ENCODE measurements at places on chromosomes 7 and 10.
A peak's percentile ranks its signal among the peaks of the same experiment; 100 is the strongest.

DNA sequence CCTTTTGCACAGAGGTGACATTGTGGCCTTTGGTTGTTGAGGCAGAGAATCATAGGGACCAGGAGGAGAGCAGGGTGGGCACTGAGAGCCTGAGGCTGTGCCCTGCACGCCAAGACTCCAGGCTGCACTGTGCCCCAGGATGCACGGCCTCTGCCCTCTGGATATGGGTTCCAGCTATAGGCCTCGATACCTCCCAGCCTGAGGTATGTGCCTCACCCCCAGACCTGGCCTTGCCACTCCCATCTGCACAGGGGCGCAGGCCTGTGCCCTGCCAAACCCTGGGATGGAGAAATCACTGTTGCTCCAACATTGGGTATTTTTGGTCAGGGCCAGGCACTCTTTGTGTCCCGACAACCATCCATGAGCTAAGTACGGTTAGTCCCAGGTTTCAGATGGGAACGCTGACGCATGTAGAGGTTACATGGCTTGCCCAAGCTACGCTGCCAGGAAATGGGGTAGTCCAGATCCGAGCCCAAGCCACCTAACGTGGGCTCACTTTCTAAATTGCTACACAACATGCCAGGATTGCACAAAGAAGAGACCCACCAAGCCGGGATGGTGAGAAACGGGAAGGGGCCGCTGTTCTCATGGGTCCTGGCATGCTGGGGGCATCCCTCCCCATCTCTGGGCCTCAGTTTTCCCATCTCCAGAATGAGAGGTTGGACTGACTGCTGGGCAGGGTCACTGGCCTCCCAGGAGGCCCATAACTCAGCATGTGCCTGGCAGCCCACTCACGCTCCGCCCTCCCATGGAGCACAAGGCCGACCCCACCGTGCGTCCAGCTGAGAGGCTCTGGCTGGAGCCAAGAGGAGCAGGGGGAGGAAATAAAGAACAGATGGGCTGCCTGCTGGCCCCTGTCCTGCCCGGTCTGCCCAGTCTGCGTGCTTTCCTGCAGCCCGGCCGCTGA, 44.2 kb downstream of the ZCCHC24 start:
- peak; percentile 94 for DNase-seq

DNA sequence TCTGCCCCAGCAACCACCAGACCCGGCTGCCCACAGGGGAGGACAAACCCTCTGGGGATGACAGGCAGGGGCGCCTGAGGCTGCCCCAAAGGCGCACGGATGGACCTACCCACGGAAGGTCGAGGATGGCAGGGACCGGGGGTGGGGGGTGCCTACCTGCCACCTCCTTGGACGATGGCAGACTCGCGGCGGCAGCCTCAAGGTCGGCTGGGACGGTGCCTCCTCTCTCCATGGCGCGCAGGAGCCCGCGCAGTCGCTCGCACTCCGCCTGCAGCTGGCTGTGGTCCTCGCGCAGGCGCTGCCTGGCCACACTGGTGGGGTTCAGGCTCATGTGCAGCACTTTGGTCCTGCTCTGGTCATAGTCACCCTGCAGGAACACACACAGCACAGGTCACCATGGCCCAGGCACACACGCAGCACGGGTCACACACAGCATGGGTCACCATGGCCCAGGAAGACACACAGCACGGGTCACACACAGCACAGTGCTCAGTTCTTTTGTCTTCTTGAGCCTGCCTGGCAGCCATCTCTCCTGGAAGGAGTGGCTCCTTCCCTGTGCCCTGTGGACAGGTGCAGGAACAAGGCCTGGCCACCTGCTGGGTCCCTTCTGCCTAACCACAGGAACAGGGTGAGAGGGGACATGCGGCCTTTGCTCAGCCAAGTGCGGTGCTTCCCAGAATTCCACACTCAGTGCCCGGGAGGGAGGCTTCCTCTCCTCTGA, 266.6 kb downstream of the ELFN1 start:
- DNase-seq, result no peak

DNA sequence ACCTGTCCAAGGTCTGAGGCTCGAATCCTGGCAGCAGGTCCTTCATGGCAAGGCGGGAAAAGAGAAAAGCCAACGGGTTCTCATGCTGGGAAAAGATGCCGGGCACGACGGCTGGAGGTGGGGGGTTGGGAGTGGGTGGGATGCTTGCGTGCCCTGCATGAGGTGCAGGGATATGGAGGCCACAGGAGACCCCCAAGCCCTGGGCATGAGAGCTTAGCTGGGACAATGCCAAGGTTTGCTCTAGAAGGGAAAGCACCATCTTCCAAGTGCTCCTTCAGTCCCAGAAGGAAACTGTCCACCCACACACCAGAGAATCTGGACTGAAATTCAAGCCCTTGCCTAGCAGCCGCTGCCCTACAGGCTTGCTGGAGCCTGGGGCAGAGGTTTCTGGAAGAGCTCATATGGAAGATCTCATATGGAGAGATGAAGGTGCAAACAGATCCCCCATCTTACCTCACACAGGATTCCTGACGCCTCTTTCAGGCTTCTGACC, 64.3 kb downstream of the ZRANB1 start:
- no peak for DNase-seq

- no peak for DNase-seq
These were observed 70.5 kb downstream of the RAPGEF5 start for GRCh38 chr7:22286436-22286835.

GRCh38 chr10:37703114-37703513, 154.3 kb downstream of the ZNF248 start:
- no peak for DNase-seq

DNA sequence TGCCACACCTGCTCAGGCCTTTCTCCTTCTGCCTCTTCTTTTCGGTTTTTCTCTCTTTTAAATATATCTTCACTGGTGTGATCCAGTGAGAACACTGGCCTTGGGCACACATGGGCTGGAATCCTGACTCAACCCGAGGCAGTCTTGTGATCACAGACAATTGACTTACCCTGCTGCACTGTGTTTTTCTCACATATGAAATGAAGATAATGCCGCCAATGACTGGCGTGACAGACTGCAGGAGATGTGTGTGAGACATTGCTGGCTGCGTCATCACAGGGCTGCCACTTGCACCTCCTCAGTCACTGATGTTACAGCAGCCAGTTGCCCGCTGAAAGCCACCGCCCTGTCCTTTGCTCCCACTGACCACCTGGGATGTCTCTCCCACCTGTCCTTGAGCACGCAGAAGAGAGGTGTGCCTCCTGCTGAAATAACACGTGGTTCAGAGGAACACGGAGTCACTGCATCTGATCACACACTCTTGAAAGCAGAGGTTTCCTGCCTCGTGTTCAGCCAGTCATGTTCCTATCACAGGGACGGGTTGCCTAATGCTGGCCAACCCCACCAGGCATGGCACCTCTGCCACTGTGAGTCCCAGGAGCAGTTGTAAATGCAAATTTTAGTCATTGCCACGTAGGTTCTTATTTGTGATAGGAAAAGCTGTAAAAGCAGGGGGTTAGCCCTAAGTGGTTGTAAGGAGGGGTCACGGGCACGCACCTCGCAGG, 124.6 kb upstream of the LANCL2 start:
- DNase-seq, result no peak

DNA sequence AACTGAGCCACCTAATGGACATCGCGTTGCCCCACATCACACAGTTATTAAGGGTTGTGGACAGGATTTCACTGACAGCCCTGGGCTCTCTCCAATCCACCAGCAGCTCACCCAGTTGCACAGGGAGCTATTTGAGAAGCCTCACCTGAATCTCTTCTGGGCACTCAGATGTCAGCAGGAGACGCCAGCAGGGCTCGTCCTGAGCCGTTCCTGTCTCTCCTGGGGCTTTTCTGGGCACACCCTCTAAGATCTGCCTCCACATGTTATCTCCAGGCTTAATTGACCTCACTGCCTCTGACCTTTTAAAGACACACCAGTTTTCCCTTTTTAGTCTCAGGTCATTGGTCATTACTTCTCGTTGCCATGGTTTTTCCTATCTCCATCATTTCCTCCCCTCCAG, 63.0 kb downstream of the GRID1 start:
- DNase-seq, result no peak

DNA sequence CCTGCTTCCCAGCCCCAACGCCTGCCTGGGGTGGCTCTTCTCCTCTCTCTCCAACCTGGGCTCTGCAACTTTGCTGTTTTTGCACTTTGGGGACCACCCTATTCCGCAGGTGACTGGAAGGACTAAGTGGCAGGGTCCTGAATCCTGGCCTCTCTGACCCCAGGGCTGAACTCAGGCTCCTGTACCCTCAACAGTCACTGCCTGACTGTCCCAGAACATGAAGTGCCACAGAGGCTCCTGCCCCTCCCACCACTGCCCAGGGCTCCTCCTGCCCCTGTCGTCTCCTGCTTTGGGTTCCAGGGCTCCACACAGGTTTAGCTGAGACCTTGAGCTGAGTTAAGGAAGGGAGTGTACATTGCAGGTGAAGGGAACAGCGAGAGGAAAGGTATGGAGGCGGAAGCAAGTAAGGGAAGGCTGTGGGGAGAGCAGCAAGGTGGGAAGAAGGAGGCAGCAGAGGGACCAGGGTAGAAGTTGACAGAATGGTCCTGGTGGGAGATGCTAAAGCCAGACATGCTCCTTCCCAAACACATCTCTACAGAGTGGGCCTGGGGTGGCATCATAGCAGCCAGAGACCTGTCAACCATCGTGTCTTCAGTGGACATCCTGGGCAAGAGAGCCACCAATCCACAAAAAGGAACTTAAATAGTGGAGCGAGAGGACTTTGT, 5.7 kb upstream of the GRID1 start:
- DNase-seq, result no peak

DNA sequence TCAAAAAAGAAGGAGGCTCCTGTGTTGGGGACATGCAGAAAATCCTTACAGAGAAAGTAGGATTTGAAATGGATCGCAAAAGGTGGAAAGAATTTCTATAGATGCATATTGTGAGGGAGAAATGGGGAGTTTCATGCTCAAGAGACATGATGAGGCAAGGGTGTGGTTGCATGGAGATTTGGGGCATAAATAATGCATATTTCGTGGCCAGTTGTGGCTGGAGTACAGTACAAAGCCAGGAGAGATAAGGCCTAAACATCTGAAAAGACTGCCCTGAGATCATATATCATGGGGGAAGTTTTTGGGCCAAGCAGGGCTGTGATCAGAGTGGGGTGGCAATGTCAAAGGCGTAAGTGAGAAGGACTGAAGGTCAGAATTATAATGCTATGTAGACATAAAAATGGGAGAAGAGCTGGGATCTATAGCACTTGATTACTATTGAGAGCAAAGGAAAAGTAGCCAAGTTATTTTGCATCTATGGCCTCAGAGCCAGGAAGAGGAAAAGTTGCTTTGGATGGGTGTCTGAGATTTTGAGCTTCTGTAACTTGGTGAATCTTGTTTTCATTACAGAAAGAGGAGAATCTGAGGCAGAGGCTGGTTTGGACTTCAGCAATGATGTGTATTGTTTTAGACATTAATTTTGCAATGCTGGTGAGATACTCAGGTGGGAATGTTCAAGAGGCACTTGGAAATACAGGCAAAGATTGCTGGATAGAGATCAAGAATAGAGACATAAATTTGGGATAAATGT, 166.6 kb downstream of the INHBA start:
- no peak for DNase-seq

DNA sequence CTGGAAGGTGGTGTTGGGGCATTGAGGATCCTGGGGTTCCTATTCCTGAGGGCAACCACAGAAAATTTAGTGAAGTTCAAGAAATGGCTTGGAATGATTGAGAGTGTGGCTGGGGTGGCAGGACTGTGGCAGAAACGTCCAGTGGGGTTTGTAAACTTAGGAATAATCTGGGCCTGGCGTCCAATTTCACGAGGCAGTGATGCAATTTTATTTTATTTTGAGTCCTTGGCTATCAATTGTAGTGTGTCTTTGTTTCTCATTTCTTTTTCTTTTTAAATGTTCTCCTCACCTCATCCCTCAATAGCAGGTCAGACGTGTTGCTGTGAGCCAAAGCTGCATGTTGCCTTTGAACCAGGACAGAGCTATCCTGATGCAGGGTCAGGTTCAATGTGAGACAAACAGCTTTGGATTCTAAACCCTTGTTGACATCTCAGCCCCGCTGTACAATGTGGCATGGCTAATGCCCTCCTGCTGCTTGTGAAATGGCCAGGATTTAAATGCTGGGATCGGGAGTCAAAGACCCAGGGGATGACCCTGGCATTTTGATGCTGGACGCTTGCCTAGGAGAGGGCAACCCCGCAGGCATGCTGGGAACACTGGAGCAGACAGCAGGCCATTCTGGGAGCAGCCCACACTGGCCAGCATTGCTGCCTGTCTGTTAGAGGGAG, 64.8 kb downstream of the RBM20 start:
- DNase-seq, result no peak

GRCh38 chr10:86446987-86447386, 74.6 kb downstream of the WAPL start:
- DNase-seq, result no peak

GRCh38 chr7:55170335-55171069, 151.7 kb downstream of the EGFR start:
- no peak for DNase-seq

DNA sequence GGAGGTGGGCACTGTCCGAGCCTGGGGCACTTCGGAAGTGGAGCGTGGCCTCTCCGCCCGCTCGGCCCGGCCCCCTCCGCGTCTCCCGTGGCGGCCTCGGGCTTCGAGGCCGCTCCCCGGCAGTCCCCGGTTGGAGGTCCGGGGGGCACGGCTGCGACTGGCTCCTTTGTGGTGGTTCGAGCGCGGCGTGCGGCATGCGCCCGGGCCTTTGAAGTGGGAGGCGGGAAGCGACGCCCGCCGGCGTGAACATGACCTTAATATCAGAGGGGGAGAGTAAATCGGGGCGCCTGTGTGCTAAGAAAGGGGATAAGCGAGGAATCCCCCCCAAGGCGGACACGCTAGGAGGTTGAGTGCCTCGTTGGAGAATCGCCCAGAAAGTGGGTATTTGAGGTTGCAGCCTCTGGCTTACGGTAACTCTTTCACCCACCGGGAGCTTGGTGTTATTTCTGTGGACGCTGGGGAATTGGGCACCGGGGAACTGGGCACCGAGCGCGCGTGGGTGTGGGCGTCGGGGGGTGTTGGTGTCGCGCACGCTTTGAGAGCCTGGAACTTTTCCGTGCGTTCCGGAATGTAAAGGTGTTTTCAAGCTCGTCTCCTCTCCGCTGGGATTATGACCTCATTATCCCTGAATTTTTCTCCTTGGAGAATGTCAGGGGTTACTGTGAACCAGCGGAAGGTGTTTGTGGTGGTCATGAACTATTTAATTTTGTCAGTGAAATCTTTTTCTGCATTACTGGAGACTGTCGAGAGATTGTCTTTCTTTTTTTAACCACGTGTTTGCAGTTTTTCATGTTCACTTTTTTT, 660 bp downstream of the SUV39H2 start:
- DNase-seq, result no peak
